GM12892 (cell line): ENCODE measurements at places on chromosomes 4 and X.
A peak's percentile ranks its signal among the peaks of the same experiment; 100 is the strongest.

DNA sequence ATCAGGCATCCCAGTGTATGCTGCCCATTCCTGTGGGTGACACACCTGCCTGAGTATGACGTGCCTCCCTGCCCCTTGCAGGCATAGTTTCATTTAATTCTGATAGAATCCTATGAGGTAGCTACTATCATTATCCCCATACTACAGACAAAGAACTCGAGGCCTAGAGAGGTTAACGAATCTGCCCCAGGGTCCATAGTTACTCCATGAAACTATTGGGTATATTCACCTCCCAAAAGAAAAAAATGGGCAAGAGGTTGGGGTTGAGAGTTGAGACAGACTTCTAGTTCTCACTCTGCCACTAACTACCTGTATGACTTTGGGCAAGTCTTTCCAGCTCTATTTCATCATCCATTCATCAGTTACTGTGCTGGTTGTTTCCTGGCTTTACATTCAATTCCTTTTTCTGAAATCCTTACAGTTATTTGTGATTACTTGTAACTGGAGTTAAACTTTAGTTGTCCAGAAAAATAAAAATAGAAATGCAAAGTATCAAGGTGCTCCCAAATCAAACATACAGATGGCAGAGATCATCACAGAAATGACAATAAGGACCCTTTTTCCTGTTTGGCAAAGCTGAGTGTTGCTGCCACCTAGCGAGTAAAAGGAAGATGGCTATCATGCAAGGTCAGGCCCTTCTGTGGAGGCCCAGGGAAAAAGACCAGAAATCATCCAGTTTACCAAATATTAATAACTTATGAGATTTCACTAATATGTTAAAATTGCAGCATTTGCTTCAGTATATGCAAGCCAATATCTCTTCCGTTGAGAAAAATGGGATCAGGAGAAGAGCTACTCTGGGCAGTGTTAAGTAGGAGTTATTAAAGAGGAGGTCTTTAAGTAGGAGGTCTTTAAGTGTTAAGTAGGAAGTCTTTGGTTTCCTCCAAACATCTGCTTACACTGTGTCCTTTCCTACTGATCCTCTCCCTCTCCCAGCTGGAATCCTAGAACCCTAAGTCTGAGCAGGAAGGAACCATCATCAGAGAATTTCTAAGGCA is 17.1 kb upstream of the MAP7D3 start:
- DNase-seq: no peak

- no peak for DNase-seq
Observed at GRCh38 chr4:169404960-169405359, 134.2 kb upstream of the SH3RF1 start.

DNA sequence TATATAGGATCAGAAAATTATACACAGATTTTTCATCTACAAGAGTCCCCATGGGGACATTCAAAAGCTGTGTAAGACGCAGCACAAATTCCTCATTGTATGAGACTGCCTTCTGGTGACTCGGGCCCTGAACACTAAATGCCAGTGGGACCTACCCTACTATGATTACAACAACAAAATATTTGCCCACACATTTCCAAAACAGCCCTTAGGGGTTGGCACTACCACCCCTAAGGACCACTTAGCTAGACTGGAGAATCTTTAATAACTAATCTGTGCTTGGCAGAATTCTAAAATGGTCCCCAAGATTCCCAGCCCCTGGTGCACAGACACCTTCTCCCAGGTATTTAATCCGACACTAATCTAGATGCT is 29.1 kb downstream of the UCHL1 start:
- DNase-seq: no peak

DNA sequence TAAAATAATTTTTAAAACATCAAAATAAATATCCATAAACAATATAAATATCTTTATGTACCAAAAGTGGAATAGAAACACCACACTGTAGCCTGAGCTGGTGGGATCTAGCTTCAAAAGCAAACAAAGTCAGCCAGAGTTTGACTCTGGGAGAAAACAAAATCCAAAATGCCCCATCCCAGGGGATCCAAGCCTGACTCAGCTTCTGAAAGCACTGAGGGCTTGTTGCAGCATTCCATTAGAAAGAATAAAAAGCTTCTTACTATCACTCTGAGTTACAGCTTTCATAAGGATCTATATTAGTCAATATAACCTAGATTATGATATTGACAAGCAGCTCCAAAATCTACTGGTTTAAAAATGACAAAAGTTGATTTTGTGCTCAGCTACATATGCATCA is 149.7 kb upstream of the ANKRD50 start:
- no peak for DNase-seq

DNA sequence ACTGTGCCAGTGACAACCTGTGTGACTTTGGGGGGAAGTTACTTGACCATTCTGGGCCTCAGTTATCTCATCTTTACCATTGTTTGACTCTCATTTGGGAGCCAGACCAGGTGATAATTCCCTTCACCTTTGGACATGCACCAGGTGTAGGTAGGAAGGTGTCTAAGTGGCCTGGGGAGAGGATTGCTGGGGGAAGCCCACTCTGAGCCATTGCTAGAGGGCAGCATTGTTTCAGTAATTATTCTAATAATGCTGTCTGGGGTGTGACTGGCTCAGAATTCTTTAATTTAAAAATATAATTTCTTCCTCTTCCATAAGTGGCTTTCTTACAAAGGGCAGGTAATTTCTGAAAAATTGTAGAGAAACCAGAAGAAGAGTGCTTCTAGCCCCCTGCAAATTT is 104.3 kb downstream of the RTL9 start:
- no peak for DNase-seq

- no peak for DNase-seq
Observed at GRCh38 chr4:107863850-107864371, 39.2 kb downstream of the SGMS2 start.

GRCh38 chrX:38175139-38175538 is 45.5 kb downstream of the SRPX start:
- DNase-seq: no peak

DNA sequence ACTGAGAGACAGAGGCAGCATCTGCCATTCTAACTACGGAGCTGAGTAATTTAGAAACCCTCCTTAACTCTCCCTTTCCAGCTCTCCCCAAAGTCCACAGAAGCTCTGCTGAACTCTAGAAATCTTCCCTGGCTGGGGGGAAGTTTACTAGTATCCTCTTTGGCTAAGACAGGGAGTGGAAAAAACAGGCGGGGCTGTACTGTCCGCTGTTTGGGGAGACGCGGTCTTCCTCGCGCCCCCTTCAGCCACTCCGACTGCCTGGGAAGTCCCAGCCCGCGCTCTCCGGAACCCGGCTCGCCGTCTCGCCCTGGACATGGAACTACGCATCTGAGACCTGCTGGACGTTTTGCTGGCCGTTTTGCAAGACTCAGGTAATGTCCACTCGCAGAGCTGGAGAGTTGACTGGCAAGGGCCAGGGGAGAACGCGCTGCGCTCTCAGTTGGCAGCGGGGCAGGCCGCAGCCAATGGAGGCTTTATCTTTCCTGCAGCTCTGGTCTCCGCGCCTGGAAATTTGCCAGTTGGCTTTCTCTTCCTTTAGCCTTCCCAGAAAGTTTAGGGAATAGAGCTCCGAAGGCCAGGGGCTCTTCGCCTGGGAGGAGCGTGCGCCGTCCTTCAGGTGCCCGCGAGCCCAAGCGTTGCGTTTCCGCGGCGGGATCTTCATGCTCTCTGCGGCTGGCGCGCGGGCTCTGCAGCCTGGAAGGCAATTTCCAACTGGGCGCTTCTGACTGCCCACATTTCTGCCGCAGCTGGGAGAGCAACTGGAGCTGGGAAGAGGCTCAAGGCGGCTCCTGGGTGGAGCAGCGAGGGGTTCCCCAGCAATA is 892 bp downstream of the IL1RAPL2 start:
- no peak for DNase-seq

DNA sequence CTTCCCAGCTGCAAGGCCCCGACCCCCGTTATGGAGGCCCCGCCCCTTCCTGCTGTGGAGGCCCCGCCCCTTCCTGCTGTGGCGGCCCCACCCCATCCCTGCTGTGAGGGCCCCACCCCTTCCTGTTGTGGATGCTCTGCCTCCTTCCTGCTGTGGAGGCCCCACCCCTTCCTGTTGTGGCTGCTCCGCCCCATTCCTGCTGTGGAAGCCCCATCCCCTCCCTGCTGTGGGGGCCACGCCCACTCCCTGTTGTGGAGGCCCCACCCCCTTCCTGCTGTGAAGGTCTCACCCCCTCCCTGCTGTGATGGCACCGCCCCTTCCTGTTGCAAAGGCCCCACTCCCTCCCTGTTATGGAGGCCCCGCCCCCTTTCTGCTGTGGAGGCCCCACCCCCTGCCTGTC is 104.9 kb upstream of the PSAPL1 start:
- peak; percentile 41 for DNase-seq

- DNase-seq: no peak
Observed at GRCh38 chr4:138892483-138893407, 122.8 kb upstream of the NOCT start.

DNA sequence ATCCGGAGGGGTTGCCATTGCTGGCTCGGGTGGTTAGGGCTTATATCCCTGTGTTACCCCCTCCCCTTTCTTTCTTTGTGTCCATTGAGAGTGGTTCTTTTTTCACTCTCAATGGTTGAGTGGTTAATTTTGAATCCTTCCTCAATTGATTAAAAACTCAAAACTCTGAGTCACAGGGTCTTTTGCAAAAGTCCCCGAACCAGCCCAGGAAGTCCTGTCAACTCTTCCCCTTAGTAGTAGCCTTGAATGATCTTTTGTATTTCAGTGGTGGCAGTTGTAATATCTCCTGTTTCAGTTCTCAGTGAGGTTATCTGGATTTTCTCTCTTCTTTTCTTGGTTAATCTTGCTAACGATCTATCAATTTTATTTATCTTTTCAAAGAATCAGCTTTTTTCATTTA is 170.0 kb upstream of the GYPA start:
- no peak for DNase-seq

DNA sequence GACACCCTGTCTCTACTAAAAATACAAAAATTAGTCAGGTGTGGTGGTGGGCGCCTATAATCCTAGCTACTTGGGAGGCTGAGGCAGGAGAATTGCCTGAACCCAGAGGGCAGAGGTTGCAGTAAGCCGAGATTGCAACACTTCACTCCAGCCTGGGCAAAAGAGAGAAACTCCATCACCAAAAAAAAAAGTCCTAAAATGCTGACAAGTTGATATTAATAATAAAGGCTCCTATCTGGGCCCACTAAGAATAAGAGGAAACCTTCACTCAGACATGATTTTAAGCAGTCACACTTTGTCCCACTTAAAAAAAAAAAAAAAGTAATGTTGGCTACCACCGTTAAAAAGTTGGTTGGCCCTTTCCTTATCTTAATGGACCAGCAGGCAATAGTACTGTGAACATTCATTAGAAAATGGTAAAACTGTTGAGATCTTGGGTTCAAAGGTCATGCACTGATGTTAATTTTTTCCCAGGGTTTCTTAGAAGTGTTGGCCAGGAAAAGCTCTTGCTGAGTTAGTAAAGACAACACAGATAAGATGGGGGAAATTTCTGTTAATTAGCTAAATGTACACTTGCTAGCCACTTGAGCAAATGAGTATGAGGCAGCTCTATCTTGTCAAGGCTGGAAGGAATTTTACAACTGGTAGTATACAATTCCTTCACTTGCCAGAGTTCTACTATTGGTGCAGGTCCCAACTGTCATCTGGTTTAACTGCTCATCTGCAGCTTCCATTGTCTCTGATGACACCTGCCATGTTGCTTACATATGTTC is 43.6 kb upstream of the BMP2K start:
- no peak for DNase-seq

GRCh38 chr4:147620315-147620714 is 3.1 kb downstream of the TMEM184C start:
- DNase-seq: no peak

DNA sequence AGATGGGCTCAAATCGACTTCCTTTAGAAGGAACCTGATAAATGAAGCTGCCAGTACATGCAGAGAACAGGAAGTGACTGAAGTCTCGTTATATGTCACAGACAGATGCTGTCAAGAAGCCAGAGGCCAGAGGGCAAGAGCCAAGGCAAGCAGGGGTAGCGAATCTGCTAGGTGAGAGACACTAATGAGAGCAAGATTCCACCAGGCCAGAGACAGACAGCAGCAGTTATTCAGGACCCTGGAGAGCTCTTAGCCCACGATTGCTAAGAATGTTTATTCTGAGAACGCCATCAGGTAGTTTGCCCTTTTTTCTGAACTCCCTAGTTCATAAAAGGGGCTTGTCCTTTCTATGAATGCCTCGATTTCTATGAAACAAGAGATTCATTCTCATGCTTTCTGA is 73.7 kb downstream of the BEND2 start:
- DNase-seq: no peak

DNA sequence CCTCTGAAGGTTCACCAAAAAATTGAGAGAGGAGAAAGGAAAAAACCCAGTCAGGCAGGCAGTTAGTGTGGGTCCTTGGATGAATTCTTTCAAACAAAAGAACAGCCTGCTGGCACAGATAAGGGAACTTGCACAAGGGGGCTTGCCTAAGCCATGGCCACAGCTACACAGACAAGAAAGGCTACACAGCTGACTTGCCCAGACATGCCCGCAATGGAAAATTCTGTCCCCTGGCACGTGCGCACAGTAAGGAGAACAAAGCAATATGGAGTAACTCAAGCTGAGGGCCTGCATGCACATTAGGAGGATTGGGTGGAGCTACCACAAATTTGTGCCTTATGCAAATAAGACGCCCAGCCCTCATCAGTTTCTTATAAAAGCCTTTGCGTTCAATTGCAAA is 512.5 kb upstream of the HTR2C start:
- DNase-seq: no peak

DNA sequence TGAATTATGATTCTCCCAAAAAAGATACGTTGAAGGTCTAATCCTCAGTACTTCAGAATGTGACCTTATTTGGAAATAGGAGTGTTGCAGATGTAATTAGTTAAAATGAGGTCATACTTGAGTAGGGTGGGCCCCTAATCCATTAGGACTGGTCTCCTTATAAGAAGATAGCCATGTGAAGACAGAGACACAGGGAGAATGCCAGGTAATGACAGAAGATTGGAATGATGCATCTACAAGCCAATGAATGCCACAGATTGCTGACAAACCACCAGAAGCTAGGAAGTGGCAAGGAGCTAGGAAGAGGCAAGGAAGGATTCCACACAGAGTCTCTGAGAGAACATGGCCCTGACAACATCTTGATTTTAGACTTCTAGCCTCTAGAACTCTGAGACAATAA is 7.4 kb upstream of the RPS6KA3 start:
- DNase-seq: no peak

- no peak for DNase-seq
Observed at GRCh38 chrX:150240643-150240970, 122.5 kb upstream of the MAMLD1 start.

DNA sequence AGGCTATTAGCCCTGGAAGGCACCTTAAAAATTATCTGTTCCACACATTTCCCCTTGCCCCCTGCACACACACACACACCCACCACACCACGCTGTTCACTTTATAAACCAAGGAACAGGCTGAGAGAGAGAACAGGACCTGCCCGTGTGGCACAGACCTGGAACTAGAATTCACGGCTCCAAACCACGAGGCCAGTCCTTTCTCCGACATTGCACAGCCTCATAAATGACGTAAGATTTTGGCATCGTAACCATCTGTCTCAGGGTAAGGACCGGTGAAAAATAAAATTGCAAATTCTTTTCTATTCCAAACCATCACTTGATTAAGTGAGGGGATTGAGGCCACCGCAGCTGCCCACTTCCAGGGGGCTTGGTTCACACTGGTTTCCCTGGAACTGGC is 330.3 kb downstream of the BCOR start:
- DNase-seq: no peak

GRCh38 chrX:15150586-15150985 is 119.3 kb downstream of the ASB9 start:
- DNase-seq: no peak
